ENCODE measurements at places on chromosomes 2 and 18. TPM values are rescaled to one million over a fixed set of nuclear protein-coding genes. Genes with fewer than 3 reads are reported as not detected.
A peak's percentile ranks its signal among the peaks of the same experiment; 100 is the strongest.

Gene GAL3ST2
- total RNA-seq, result 1.0 TPM

DNA sequence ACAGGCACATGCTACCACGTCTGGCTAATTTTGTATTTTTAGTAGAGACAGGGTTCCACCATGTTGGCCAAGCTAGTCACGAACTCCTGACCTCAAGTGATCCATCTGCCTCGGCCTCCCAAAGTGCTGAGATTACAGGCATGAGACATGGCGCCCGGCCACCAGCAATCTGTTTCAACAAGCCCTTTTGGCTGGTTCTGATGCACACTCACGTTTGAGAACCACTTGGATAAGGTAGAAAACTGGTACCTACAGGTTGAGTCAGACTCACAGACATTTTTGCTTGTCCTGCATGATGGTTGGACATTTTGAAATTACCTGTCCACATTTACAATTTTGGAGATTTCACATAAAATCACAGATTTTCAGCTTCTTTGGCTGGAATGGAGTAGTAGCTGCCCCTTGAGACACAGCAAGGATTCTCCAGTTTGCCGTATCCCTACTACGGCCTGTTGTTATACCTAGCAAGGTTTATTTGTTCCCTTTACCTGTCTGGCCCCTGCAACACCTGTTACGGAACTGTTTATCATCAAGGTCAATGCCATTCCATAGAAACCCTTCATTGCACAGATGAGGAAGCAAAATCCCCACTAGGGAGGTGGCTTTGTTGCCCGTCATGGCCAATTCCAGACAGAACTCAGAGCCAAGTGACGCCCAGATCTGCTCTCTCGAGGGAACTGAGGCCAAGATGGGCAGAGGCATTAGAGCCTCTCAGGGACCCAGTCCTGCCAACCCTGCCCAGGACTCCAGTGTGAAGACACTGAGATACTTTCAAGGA, 31.4 kb upstream of the IGFBP2 start:
- peaks cover 5% of the 10 kb centered on the region for H3K4me1 ChIP-seq
- H3K27me3 ChIP-seq, result peaks cover 7% of the 10 kb centered on the region
- H3K4me3 ChIP-seq, result no peak overlapping the region
- no peak for DNase-seq

DNA sequence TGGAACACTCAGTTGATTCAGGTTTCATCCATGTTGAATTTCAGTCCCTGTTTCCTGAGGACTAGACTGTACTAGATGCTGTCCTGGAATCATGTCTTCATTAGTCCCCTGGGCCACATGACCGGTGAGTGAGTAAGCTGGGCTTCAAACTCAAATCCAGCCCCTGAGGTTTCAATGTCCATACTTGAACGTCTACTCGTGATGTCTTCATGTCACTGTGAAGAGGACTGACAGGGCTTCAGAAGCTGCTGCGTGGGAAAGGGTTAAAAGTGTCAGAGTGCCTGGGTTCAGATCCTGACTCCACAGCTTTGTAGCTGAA, 101.2 kb downstream of the CDK15 start:
- no peak overlapping the region for H3K4me3 ChIP-seq
- no peak for DNase-seq
- H3K27me3 ChIP-seq, result peaks cover 6% of the 10 kb centered on the region
- H3K4me1 ChIP-seq, result peaks cover 10% of the 10 kb centered on the region

DNA sequence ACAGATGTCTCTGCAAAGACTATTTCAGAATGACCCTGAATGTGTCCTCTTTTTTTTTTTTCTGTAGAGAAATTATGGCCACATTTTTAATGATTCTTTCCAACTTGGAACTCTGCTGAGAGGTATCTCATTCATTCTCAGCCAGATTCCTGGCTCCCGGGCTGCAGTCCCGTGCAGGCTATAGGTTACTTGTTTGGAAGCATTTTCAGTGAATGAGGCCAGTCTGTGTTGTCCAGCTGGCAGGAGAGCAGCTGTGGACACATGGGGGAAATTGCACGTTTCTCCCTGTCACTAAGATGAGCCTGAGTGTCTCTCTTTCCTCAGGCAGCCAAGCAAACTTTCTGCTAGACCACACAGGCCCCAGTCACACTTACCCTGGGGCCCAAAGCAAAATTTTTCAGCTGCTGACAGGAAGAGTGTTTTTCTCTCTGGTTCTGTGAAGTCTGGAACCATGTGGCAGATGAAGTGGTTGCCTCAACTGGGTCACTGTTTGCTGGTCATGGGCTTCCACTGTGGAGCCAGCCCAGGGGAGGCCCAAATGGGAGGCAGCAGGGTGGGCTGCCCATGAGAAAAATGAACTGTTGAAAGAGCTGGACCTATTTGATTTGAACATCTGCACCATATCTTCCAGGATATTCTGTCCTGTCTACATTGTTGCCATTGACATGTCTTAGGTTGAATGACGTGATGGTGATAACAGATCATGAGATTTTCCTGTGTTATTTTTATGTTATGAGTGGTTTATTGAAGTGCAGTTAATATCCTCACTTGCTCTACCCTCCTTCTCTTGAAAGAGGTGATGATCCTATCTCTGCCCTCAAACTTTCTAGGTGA, 431.2 kb downstream of the LPIN1 start:
- peaks cover 37% of the 10 kb centered on the region for H3K4me1 ChIP-seq
- H3K36me3 ChIP-seq, result no peaks in the 10 kb centered on the region
- peak; percentile 19 for DNase-seq
- no peak overlapping the region for H3K27ac ChIP-seq
- H3K27me3 ChIP-seq, result no peaks in the 10 kb centered on the region

DNA sequence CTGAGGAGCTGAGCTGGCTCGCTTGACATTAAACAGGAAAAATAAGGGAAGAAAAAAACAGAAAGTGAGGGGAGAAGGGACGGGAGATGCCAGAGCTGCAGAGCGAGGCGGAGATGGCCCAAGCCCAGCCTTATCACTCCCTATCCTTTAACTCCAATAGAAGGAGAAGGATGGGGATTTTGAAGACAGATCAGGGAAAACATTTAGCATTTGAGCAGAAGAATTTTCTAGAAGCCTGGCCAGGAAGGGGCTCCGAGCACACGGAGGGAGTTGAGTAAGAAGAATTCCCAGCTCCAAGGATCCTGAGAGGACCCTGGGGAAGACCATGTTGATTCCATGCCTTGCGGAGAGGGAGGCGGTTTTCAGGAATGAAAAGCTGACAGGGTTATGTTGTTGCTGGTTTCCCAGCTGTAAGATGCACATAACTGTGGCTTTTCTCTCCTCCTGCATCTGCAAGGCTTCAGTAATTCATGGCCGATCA, 35.6 kb downstream of the TWIST2 start:
- peaks cover 9% of the 10 kb centered on the region for H3K27me3 ChIP-seq
- no peak for DNase-seq
- H3K27ac ChIP-seq, result no peak overlapping the region
- H3K4me3 ChIP-seq, result no peak overlapping the region
- H3K4me1 ChIP-seq, result no peaks in the 10 kb centered on the region

GRCh38 chr2:241852116-241852980, 6.3 kb downstream of the PDCD1 start:
- H3K4me3 ChIP-seq, result no peak overlapping the region
- no peaks in the 10 kb centered on the region for H3K27me3 ChIP-seq
- DNase-seq, result no peak
- peaks cover 11% of the 10 kb centered on the region for H3K4me1 ChIP-seq

- H3K27ac ChIP-seq, result no peak overlapping the region
- no peaks in the 10 kb centered on the region for H3K27me3 ChIP-seq
- no peak for DNase-seq
- no peaks in the 10 kb centered on the region for H3K4me1 ChIP-seq
- no peaks in the 10 kb centered on the region for H3K36me3 ChIP-seq
Measured at GRCh38 chr2:192828947-192829346, 634.2 kb upstream of the TMEFF2 start.

GRCh38 chr2:173218326-173219056, 136.2 kb upstream of the CDCA7 start:
- H3K27ac ChIP-seq, result no peak overlapping the region
- H3K4me3 ChIP-seq, result no peak overlapping the region
- H3K4me1 ChIP-seq, result peaks cover 5% of the 10 kb centered on the region
- peaks cover 2% of the 10 kb centered on the region for H3K27me3 ChIP-seq
- no peaks in the 10 kb centered on the region for H3K36me3 ChIP-seq
- DNase-seq, result no peak

- H3K27ac ChIP-seq, result no peak overlapping the region
- no peaks in the 10 kb centered on the region for H3K27me3 ChIP-seq
- H3K4me1 ChIP-seq, result no peaks in the 10 kb centered on the region
- no peaks in the 10 kb centered on the region for H3K36me3 ChIP-seq
Measured at GRCh38 chr2:28319118-28320008, 73.3 kb upstream of the FOSL2 start.

DNA sequence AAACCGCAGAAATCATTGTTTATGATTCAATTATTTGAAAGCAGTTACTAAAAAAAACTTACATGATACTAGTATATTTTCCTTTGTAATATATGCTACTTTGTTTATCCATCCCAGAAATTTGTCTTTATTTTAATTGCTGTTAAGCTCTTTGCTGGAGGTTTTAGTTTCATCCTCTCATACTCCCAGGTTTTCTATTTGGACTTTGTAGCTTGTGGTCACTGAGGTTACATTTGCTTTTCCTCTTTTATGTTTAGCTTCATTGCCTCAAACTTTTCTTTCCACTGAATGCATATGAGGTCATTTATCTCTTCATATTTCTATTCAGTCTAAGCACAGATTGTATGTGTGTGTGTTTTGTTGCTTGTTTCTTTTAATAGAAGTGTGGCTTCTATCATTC, 89.9 kb downstream of the ERBB4 start:
- H3K27ac ChIP-seq, result no peak overlapping the region
- H3K27me3 ChIP-seq, result no peaks in the 10 kb centered on the region
- H3K4me1 ChIP-seq, result no peaks in the 10 kb centered on the region
- no peak overlapping the region for H3K4me3 ChIP-seq
- no peak for DNase-seq

DNA sequence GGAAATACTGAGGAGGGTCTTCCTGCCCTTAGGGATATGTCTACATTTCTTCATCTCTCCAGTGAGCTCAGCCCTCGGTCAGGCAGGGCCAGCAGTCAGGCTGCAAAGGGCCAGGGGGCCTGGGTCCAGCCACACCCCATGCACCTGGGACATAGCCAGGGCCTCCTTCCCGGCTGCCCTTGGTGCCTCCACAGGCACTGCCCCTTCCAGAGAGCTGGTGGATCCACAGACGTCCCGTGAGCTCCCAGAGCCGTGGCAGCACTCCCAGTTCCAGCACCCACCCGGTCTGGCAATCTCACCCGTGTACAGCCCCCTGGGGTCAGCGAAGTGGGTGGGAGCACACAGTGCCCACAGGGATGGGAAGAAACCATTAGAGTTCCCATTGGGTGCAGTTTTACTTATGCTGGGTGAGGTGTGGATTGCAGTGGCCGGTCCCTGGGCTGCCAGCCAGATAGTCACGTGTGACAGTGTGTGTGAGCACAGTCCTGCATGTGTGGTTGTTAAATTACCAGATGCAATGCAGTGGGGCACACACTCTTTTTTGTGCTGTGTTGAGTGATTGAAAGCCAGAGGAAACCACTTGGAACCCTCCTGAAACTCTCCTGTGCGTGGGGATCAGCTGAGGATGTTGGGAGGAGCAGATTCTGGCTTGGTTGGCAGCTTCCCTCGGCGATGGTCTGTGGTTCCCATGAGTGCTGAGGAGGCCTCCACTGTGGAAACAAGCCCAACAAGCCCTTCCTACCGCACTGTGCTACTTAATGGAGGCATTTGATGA, 131.0 kb downstream of the SNTG2 start:
- H3K4me3 ChIP-seq, result no peak overlapping the region
- no peaks in the 10 kb centered on the region for H3K4me1 ChIP-seq
- no peak overlapping the region for H3K27ac ChIP-seq
- H3K27me3 ChIP-seq, result no peaks in the 10 kb centered on the region
- DNase-seq, result no peak
- no peaks in the 10 kb centered on the region for H3K36me3 ChIP-seq

GRCh38 chr2:120830096-120830830, 94.6 kb downstream of the GLI2 start:
- no peaks in the 10 kb centered on the region for H3K27me3 ChIP-seq
- DNase-seq, result no peak
- H3K4me3 ChIP-seq, result no peak overlapping the region
- H3K36me3 ChIP-seq, result no peaks in the 10 kb centered on the region
- H3K4me1 ChIP-seq, result no peaks in the 10 kb centered on the region
